Activated T-helper 1 cell treated with Interleukin-2 at 50 U/mL for 16 hours (primary cell): ENCODE measurements at places on chromosomes 3 and 15.

- DNase-seq = no peak
These were observed 101.2 kb downstream of the TCF12 start for GRCh38 chr15:57019496-57020160.

GRCh38 chr3:153315781-153316180 is 153.8 kb downstream of the RAP2B start:
- DNase-seq = no peak

DNA sequence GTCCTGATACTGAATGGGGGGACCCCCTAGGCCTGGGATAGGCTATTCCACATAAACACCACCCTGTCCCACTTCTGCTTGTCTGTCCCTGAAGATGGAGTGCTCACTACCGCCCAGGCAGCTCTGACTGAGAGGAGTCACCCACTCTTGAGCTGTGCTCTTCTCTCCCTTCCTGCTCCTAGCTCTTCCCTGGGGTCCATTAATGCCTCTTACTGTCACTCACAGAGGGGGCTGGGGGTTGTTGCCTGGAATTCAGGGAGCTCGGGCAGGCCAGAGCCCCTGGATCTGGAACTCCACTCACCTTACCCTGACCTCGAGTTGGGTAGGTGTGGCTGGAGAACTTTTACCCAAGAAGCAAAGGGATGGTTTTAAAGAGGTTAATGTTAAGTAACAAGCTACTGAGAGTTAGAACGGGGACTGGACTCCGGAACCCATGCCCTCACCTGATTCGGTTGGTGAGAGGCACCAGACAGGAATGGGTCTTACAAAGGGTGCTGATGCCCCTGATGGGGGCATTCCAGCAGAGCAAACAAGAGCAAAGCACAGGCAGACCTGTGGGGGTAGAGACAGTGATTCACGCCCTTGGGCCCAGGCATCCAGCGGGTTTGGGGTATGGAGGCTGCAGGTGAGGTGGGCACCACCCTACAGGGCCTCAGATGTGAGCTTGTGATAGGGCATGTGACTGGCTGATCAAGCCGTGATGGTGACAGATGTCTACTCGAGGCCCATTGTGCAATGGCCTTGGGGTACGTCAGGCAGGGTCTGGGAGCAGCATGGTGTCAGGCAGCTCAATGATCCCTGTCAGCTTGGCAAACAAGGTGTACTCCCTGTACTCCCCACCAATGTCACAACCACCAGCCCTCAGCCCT is 5.4 kb downstream of the NBEAL2 start:
- no peak for DNase-seq

DNA sequence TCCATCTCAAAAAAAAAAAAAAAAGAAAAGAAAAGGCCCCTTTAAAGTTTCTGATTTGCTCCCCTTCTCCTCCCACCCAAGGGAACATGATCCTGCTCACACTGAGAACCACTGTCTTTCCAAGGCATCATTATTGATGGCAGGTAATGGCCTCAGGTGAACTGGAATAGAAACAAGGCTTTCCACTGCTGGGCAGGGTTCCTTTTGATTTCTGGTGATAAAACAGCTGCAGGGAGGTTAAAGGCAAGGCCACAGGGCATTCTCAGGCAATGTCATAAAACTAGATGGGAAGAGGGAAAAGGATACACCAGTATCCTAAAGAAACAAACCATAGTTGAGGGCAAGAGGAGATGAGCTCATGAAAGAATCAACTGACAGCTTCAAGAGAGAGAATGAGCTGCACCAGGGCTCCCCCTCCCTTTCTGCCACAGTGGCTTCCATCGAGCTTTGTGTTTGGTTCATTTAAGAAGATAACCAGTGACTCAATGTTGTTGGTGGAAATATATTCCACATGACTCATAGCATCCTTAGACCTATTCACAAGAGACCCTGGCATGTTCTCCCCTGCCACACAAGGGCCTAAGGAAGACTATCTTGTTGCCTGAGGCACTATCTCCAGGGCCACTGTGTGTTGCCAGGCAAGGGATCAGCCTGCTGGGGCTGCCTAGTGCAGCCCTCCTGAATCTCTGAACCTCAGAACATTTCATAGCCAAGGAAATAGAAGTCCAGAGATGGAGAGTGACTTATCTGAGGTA is 86.4 kb downstream of the WDR76 start:
- DNase-seq = no peak

GRCh38 chr15:39304931-39305728 is 275.7 kb upstream of the THBS1 start:
- DNase-seq = no peak

- no peak for DNase-seq
These were observed 209.6 kb downstream of the TJP1 start for GRCh38 chr15:29612701-29613100.

DNA sequence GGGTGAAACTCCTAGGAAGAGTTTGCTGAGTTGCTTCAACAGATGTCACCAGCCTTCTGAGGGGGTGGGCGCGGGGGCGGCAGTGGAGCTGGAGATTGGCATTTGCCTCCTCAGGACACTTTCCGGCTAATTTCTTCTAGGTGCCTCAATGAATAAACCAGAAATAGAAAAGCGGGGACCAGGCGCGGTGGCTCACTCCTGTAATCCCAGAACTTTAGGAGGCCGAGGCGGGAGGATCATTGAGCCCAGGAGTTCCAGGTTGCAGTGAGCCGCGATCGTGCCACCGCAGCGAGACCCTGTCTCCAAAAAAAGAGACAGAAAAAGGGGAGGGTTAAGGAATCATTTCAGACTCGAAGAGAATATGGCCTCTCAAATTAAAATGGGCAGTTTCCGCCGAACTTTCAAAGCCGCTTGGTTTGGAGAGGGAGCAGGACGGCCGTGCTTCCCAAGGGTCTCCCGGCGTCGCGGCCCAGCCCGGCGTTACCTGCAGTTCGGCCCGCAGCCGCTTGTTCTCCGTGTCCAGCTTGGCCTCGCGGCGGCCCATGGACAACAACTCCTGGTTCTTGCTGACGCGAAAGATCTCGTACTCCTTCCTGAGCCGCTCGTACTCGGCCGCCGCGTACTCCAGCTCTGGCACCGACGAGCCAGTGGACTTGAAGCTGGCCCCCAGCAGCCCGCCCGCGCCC is 587 bp downstream of the NPHP3 start:
- no peak for DNase-seq

DNA sequence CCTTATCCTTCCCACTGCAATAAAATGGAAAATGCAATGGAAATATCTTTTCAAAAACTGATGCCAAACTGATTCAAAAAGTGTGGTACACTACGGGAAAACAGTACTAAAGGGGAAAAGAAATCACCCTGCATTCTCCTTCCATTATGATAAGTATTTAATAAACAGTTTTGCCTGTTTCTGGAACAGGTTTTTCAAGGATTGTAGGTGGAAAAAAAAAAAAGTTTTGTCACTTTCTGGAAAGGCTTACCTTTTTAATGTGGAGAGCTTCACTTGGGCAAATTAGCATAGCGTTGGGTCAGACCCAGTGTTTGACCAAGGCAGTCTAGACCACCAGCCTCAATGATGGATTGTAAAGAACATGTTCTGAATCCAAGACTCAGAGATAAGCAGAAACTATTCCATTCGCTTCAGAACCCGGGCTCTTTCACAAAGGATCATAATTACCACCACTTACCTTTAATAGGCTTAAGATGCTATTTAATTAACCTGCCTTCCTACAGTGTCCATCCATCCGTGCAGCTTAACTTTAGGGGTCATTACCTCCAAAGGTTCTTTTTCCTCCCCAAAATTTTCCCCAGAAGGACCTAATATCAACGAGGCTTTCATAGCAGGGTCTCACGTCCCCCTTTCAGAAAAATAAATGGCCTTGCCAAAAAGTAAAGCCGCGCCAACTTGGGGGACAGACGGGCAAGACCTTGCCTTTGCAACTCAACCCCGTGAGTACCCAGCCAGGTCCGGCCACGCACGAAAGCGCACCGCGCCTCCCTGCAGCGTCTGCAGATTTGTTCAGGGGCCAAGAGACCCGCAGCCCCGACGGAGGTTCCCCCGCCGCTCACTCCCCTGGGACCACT is 1.0 kb downstream of the DCBLD2 start:
- no peak for DNase-seq

DNA sequence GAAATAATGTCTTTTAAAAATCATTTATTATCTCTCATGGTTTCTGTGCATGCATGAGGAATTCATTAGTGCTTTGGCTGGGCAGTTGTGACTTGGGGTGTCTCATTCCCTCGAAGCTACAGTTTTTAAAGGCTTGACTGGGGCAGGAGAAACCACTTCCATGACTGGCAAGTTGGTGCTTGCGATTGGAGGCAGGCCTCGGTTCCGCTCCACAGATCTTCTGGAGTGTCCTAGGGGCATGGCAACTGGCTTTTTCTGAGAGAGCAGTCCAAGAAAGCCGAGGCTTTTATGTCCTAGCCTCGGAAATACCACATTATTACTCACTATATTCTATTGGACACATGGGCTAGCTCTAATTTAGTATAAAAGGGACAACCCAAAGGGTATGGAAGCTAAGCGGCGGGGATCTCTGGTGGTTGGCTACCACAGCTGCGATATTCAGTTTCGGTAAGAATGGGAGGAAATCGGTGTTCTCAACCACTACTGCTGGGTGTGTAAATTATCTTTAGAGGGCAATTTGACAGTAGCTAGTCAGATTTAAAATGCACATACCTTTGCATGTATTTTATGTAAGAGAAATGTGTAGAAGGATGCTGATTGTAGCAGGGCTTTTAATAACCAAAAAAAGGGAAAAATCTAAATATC is 48.8 kb upstream of the TOP2B start:
- no peak for DNase-seq

DNA sequence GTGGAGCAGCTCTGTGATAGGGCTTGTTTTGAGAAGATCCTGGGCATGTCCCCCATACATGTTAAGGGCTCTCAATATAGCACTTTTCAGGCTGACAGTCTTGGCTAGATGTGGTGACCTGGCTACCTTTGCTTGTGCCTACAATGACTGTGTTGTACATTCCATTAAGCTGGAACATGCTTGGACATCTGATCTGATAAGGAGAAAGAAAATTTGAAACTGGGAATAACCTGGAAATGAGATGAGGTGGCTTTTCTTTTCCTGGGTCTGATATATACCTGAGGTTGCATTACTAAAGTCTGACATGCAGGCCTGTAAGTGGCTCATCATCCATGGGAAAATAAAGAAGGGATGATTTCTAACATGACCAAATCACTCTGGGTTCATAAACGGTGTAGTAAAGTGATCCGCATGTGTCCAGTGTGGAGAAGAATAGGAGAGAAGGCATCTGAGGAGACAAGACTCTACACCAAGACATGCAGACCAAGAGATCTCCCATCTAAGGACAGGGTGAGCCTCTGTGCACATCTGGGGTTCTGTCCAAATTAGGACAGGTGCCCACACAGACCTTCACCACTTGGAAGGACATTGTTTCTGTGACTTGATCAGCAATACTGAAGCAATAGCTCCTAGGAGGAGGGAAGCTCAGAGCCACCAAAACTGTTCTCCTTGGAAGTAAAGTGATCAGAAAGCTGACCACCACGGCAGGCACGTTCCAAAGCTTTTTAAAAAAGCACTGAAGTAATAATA is 62.0 kb downstream of the KLHL6 start:
- DNase-seq = no peak

DNA sequence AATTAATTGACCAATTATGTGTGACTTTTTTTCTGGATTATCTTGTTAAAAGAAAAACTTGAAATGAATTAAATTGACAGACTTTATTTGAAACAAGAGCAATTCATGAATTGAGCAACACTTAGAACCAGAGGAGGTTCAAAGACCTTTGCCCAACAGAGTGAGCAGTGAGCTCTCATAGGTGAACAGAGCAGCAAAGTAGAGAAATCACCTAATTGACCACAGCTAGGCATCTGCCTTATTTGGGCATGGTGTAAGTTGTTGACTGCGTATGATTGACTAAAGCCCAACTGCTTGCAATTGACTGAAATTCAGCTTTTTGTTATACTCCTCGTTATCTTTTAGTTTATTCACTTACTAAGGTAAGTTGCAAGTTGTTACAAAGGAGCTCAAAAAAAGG is 1216.0 kb upstream of the ALCAM start:
- DNase-seq = no peak

DNA sequence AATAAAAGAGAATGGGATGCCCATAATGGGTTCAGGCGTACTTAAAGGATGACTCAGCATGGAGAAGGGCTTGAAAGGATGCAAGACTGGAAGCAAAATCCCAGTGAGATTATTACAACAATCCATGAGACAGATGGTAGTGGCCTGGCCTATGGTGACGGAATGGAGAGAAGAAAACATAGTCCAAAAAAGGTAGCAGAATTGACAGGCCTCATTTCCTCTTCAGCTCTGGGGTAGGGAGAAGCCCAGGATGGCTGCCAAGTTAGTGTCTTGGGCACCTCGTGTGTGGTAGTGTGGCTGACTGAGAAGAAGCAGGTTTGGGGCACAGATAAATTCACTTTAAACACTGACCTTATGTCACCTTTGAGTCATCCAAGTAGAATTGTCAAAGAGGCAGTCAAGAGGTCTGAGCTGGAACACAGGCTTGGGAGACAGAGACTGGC is 18.1 kb downstream of the MB21D2 start:
- DNase-seq = no peak

- DNase-seq = no peak
These were observed 29.2 kb upstream of the UMPS start for GRCh38 chr3:124700880-124701684.

DNA sequence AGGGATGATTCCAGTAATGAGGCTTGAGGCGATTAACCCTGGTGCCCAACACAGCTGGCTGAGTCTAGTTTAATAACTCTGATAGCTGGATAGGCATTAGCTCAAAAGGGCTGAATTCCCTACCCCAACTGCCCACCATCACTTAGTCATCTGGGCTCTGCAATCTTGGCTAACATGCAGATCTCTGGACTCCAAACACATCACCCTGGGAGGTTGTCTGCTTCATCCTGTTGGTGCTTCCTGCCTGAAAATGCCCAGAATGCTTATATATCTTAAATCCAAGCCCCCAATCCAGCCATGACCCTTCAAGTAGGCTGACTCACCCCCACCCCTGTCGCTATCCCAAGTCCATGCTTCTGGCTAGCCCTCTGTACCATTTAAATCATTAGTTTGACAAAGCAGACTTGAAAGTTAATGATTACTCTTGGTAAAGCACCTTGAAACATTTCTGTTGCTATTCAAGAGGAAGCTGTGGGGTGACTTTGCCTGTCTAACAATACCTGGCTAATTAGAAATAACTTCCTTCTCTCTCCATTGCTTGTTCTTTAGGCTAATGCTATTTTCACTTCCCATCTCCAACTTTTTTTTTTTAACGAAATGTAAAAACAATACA is 107.0 kb upstream of the RORA start:
- no peak for DNase-seq

DNA sequence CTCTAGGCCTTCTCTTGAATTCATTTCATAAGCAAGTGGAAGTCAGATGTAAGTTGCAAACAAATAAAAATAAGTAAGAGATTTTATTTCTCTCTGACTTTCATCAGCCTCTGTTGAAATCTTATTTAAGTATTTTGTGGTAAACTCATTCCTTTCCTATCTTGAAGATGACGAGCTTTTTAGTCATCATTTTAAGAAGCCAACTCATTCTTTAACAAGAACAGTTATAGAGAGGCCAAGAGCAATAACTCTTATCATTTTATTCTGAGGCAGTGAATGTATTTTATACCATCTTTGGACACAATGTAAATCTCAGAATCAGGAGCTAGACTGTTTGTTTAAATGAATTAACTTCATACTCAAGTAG is 147.5 kb upstream of the MBNL1 start:
- DNase-seq = no peak
